ENCODE measurements at places on chromosomes 2 and 18. TPM values are rescaled to one million over a fixed set of nuclear protein-coding genes. Genes with fewer than 3 reads are reported as not detected.

The CRYBA2 gene
- total RNA-seq: not detected

The REG1B gene
- total RNA-seq: not detected

The DUSP19 gene
- 3.5 TPM for total RNA-seq

The LONRF2 gene
- under 0.01 TPM for total RNA-seq

The RAD51AP2 gene
- total RNA-seq: not detected

The TUBB8B gene
- not detected for total RNA-seq

The IL36G gene
- total RNA-seq: not detected

The TTL gene
- total RNA-seq: 37.7 TPM

The TYW5 gene
- total RNA-seq: 9.9 TPM

The SP5 gene
- not detected for total RNA-seq

The CD8B2 gene
- total RNA-seq: not detected
